ENCODE measurements at places on chromosomes 11 and 22.

GRCh38 chr11:79600711-79601110 is 159.9 kb upstream of the TENM4 start:
- no peak for DNase-seq

- DNase-seq, result no peak
These were observed 30.3 kb downstream of the NF2 start for GRCh38 chr22:29633514-29634312.

DNA sequence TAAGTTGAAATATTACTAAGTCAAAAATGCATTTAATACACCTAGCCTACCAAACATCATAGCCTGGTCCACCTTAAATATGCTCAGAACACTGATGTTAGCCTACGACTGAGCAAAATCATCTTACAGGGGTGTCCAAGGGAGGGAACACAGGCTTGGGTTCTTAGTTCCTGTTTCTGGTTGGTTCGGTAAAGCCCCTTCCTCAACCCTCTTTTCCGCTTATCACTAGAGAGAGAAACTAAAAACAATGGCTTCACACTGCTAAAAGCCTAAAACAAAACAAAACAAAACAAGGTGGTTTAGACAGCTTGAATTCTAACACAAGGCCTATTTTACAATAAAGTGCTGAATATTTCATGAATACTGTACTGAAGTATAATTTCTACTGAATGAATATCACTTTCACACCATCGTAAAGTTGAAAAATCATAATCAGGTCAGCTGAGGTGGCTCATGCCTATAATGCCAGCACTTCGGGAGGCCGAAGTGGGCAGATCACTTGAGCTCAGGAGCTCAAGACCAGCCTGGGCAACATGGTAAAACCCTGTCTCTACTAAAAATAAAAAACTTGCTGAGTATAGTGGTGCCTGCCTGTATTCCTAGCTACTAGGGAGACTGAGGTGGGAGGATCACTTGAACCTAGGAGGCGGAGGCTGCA is 118.0 kb downstream of the SIK3 start:
- DNase-seq, result no peak

DNA sequence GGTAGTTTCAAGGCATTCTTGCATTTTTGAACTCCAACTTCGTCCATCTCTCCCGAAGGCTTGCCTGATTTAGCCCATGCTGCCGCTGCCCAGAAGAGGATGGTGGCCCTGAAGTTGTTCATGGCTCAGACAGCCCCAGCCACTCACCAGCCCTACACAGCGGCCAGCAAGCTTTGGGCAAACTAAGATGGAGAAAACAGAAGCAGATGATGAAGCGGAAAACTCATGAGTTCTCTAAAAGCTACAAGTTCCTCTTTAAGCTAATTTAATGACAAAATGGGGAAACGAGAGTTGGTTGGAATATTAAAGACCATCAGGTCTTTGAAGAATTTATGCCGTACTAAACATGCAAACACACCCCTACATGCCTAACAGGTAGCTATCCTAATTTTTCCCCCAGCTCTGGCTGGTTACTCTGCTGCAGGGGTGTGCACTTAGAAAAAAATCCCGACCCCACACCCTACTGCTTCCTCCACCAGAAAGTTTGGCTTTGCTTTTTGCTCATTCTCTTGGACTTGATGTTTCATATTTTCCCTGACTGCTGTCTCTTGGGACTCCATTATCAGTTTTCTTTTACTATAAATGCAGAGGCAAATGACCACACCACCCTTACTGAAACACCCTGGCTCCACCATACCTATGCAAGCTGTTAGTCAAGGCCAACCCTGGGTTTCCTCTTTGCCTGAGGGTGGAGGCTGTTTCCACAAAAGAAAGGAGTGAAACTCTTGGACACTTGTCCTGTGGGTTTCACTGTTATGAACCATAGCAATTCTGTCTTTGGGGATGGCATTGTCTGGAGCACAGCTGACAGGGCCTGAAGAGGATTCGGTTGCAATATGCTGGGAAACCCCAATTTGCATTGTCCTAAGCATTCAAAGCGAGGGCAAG is at the start of gene MPEG1:
Gene MPEG1, minus strand, starts transcription at position 184 of the 888 bp plus-strand sequence. Its CDS starts 62 bp downstream, at position 122.
- no peak for DNase-seq

- DNase-seq, result no peak
These were observed 49.2 kb upstream of the KCNQ1OT1 start for GRCh38 chr11:2748814-2749554.

DNA sequence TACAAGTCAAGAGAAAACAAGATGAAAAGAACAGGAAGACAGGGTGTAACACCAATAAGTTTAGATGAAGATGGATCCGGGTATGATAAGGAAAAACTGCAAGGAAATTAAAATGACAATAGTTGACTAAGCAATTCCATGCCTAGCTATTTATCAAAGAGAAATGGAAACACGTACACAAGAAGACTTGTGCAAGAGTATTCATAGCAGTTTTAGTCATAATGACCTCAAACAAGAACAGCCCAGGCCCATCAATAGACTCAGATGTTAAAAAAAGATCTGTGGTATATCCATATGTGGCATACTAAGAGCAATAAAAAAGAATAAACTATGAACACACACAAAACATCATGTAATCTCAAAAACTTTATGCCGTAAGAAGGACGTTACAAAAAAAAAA is 33.2 kb downstream of the SLC5A12 start:
- DNase-seq, result no peak

DNA sequence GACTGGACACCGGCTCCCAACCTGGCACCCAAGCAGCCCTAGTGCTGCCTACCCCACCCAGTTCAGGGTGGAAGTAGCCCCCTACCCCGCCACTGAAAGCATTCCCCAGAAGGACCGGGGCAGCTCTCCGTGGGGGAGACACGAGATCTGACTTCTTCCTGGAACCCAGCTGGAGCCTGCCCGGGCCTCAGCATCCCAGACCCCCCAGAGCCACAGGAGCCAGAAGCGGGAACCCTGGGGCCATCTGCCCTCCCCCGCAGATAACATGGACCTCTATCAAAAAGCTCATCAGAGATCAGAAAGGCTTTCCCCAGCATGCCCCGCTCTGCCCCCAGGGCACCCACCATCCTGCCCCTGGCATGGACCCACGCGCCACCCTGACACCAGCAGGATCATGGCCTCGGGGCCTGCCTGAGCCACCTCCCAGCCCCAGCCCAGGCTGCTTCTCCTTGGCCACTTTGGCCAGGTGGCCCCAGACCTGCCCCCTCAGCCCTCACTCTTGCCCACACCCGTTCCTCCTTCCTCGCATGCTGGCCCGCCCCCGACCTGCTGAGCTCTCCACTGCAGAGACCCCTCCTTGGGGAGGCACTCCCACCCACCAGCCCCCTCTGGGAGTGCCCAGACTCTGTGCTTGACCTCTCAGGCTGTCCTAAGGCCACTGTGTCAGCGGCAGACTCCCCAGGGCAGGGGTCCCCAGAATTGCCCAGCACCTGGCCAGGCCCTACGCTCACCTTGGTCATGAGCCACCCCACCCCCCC is 17.1 kb downstream of the WNT7B start:
- DNase-seq, result no peak

DNA sequence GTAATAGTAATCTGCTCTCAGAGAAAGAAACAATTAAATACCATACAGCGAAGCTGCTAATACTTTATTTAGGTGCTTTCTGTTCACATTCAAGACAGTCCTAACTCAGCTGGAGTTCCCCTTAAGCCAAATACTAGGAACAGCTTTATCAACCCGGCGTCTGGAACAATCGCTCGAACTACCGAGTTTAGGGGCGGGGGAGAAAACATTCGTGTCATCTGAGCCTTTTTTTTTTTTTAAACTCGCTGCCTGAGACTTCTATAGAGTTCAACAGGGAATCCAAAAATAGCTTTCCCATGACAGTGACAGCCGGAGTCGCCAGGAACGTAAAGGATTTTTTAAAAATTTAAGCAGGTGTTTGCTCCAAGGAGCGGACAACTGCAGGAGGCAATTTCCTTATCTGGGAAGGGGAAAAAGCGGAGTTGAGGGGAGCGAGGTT is 852 bp downstream of the TRAF6 start:
- DNase-seq, result peak; percentile 22

DNA sequence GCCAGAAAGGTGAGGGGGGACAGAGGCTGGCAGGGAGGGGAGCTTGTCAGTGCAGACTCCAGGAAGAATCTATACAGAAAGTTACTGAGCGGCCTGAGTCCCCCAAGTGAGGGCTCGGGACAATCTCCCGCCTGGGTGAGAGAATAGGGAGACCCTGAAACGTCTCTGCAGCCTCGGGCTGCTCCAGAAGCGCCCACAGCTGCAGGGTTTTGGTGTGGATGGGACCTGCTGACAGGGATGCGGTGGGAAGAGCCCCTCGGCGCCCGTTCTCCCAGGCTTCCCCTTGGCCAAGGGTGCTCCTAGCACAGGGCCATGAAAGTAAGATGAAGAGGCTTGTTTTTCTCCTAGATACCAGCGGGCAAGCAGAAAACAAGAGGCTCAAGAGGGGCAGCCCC is 743 bp upstream of the RCE1 start:
- DNase-seq, result no peak

All from SW480 (cell line).